ENCODE measurements at places on chromosomes 4 and X.

DNA sequence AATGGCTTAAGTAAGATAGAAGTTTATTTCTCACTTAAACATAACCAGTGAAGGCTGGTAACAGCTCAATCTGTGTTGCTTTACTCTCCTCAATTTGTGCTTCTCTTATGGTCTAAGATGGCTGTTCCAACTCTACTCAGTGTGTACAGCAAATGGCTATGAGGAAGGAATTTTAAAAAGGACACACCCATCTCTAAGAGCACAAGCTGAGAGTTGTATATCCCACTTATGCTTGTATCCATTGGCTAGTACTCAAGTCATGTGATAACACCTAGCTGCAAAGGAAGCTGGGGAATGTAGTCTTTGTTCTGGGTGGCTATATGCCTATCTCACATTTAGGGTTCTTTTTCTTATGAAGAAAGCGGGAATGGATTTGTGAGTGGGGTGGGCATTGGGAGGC lies 63.3 kb downstream of the GPAT3 start:
- DNase-seq = no peak

DNA sequence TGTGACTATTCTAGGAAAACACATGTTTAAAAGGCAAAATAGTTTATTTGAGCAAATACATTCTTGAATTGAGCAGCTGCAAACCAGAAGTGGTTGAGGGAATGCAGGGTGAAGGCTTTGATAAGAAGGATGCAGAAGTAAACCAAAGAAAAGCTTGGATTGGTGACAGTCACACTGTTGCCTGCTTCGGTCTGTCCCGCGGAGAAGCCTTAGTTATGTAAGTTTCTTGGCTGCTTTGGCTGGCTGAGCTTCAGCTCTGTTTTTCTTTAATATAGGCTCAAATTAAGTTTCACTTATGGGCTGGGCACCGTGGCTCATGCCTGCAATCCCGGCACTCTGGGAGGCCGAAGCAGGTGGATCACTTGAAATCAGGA lies 67.6 kb downstream of the FAM53A start:
- DNase-seq = no peak

- no peak for DNase-seq
Measured at GRCh38 chr4:126776361-126776760, 856.4 kb upstream of the INTU start.

DNA sequence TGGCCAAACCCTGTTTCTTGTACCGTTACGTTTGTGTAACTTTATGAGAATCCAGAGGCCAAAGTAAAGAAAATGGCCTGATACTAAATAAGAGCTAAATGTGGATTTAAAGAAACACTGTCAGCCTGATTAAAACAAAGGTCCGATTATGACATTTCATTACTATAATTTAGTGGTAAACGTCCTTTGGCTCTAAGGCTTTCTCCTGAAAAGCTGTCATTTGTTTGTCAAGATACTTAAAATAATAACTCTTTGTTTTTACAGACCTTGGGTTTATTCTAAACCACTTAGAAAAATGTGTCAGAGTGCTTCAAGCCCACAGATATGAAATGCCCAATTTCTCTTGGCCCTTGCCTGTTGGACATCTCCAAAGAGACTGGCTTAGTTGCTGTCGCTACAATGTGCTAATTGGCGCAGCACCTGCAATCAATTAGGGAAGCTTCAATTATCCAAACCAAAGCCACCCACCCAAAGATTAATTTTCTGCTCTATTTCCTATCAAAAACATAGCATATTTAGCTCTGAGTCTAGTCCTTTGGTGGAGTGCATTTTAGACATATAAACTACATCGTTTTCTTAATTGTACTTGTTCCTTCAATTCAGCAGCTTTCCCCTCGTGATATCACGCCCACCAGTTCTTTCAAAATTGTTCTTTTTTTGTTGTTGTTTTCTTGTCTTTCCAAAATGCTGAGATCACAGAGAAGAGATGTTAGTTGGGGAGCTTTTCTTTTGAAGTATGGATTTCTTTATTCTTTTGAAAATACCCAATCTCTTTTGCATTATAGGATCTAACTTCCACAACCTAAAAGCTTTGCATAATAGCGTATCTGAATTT lies 13.6 kb downstream of the SMIM20 start:
- no peak for DNase-seq

DNA sequence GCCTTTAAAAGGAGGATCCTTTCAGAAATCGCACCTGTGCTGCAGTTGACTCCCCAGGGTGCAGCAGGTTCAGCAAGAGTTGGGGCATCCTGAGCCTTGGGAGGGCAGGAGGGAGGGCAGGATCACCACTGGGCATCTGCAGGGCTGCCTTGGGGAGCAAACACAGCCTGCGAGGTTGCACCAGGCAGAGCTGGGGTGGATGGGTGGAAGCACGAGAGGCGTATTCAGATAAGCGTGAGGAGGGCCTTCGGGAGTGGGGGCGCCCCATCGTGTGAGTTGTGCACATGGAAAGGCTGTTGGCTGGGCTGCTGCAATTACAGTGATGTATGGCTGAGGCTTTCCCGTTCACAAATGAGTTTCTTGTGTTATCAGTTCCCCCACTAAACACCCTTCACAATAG lies 55.5 kb downstream of the PSAPL1 start:
- DNase-seq = no peak

DNA sequence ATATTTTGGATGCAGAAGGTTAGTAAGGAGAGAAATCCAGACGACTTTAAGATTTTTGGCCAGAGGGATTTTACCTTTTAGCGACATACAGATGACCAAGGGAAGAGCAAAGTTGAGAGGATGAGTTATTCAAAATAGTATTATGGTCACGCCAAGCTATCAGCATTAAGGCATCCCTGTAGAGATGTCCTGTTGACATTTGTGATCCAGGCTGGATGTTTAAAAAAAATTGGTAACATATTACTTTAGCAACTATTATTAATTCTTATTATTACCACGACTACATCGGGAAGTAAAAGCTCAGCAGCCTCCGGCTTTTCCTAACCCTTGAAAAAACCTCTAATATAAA lies 562 bp upstream of the OSTC start:
- DNase-seq = no peak

DNA sequence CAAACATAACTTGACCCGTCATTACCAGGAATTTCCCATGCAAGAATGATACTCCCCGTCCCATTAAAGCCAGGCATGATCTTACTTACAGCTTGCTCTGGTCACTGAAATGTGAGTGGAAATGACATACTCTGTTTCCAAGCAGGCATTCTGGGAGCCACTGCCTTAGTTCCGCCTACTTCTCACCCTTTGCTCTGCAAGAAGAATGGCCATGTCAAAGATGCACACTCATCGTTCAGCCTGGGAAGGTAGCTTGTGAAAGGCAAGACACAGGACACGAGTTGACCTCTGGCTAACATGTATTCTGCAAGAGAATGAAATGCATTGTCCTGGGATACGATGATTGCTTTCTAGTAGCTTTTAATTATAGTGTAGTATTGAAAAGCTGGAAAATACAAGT lies 1144.4 kb downstream of the NLGN4X start:
- DNase-seq = no peak

GRCh38 chr4:98779088-98779487 lies 120.7 kb upstream of the TSPAN5 start:
- no peak for DNase-seq

DNA sequence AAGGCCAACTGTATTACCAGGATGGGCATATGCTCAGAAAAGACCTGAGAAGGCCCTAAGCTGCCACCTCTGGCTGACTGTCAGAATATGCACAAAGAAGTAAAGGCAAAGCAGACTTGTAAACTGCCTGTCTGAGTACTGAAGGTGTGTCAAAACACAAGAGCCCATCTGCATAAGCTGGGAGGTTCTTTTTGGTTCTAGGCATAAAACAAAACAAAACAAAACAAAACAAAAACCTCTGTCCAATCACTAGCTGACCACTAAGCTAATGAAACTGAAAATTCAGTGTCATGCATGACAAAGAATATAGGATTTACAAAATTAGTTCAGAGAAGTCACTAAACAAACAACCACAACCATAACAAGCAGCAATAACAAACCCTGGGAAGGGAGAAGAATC lies 20.6 kb downstream of the SH3D19 start:
- no peak for DNase-seq

- no peak for DNase-seq
Measured at GRCh38 chr4:7542781-7543180, 108.1 kb upstream of the PSAPL1 start.

GRCh38 chr4:54475546-54475945 lies 182.2 kb upstream of the KIT start:
- DNase-seq = no peak

DNA sequence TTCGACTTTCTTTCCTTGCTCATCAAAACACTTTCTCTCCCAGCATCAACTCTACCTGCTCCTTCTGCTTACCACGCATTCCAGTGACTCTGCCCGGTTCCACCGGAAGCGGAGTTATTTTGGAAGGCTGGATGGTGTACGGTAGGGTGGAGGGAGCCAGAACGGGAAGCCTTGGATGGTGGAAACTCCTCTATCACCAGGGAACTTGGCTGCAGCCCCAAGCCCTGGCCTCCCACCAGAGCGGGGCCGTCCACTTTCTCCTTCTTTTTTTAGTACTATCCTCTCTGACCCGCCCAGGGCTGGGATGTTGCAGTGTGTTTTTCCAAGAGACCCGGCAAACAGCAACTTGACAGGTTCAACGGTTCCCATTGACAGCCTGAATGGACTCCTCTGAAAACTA lies 27.6 kb downstream of the ADGRG2 start:
- DNase-seq = no peak

DNA sequence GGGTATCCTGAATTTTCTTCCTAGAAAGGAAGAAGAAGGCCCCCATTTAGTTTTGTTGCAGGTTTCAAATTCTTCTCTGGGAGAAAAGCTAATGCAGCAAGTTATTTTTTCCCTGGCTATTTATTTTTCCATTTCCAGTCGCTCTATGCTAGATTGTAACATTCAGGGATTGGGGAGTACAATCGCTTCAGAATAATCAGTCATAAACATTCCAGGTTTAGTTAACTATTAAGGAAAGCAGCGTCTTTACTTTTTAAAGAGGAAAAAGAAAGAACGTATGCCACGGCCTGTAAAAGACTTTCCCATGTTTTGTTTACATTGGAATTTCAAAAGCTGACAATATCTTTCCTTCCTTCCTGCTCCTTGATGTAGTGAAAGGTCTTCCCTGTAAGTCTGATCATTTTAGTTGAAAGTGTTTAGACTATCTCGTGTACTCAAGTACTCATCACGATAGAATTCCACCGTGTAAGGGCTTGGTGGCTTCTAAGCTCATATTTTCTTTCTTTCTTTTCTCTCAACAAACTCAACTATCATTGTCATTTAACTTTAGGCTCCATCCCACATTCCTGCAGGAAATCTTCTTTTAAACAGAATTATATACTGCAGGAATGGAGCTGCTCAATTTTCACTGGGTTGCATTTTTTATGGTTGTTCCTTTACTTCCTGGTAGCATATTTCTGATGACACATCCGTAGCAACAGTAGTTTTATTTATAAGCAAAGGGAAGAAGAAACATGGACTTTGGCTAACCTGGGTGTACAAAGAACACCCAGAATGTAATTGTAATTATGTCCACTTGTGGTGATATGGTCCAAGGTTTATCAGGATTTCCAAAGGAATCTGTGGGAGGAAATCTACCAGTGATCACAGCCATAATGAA lies 213.1 kb upstream of the FAT1 start:
- DNase-seq = no peak

- DNase-seq = no peak
Measured at GRCh38 chrX:111309083-111309482, 38.8 kb upstream of the CAPN6 start.

DNA sequence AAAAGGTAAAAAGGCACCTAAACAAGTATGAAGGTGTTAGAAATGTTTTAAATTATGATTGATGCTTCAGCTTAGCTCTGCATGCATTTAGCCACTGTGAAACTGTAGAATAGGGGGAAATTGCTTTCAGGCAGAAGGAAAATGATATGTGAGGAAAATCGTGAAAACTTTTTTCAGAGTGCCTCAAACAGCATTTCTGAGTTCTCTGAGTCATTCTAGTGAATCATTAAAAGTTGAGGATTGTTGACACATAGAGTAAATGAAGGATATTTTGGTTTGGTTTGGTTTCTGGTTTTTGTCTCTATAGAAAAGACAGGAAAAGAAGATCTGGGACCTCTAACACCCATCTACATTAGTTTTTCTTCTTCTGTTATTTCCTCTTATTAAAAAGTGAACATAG lies 332.5 kb upstream of the TRAM1L1 start:
- DNase-seq = no peak

GRCh38 chr4:3663791-3664190 lies 102.4 kb upstream of the ADRA2C start:
- DNase-seq = no peak

DNA sequence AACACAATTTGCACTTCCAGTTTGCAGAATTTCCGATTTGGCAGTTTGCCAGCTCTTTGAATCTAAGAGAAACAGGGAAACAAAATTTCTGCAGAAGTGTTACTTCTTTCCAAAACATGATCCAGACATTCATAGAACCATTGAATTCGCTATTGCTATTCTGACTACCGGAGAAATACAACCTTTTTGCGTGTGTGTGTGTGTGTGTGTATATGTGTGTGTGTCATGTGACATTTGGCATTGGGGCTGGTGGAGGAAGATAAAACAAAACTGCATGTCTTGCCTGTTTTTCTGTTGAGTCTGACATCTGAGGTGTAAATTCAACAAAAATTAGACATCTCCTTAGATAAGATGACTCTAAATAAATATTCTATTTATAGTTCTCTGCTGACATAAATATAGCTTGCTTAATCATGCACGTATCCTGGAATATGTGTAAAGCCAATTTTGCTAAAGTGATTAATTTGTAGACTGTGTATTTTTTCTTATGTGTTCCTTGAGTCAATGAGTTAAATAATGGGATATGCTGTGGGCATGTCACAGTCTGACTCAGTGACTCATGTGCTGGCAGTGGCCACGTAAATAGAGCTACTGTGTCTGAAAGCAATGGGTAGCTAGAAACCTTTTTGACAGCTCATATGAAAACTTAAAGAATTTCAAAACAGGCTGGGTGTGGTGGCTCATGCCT lies 98.9 kb downstream of the HPGD start:
- DNase-seq = no peak

GRCh38 chr4:176726803-176727202 lies 65.9 kb downstream of the VEGFC start:
- no peak for DNase-seq
